Stimulated activated CD8-positive, alpha-beta memory T cell treated with anti-CD3 and anti-CD28 coated beads, Interleukin-2, amount 100 ng/mL, for 1 hour (primary cell): ENCODE measurements at places on chromosomes 7 and 10.

- no peak for DNase-seq
These were observed 2.5 kb upstream of the TNRC18 start for GRCh38 chr7:5426226-5426475.

DNA sequence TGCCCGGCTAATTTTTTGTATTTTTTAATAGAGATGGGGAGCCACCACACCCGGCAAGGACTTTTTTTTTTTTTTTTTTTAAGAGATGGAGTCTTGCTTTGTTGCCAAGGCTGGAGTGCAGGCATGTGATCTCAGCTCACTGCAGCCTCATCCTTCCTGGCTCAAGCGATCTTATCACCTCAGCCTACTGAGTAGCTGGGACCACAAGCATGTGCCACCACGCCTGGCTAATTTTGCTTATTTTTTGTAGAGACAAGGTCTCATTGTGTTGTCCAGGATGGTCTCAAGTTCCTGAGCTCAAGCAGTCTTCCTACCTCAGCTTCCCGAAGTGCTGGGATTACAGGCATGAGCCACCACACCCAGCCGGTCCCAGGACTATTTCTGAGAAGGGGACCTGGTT lies 9.3 kb upstream of the MCU start:
- DNase-seq: no peak

DNA sequence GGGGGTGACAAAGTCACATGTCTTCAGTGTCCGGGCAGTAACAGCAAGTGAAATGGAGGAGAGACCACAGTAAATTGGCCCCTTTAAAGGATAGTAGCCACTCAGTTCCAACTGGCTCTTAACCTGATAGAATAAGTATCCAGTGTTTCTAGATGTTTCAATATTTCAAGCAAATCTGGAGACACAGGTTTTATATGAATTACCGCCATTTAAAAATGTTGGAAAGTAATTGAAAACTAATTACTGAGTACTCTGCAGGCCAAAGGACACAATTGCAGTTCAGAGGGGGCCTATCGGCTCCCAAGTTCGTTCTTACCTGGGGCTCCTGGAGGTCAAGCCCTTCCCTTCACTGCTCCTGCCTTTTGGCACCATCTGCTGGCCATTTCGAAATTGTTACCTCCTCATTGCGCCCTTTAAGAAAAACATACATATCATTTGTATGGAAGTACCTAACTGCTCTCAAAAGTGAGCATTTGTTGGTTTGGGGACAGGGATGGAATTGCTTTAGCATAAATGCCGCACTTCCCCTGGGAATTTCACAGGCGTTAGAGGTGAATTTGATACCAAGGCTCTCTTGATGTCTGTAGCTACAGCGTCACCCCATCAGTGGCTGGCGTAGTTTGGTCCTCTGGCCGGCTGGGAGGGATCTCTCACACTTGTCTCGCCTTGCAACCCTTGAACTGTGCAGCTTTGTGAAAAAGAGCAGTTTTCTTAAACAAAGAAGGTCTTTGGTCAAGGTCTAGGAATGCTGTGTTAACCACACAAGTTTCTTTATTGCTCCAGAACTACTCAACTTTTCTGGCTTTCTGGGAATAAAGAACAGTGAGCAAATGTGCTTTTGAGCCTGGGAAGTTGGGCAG lies 220.0 kb downstream of the ARHGAP21 start:
- DNase-seq: no peak

DNA sequence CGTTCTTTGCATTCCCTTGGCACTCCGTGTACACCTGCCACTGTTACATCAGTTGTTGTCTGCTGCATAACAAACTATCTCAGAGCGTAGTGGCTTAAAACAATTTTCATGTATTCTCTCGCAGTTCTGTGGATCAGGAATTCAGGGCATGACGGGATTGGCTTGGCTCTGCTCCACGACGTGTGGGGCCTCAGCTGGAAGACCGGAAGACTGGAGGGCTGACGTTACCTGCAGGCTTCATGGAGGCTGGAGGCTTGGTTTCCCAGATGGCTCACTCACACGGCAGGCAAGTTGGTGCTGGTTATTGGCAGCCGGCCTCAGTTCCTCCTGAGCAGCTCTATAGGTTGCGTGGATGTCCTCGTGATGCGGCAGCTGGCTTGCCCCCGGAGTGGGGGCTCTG lies 25.5 kb downstream of the NYAP1 start:
- DNase-seq: no peak

DNA sequence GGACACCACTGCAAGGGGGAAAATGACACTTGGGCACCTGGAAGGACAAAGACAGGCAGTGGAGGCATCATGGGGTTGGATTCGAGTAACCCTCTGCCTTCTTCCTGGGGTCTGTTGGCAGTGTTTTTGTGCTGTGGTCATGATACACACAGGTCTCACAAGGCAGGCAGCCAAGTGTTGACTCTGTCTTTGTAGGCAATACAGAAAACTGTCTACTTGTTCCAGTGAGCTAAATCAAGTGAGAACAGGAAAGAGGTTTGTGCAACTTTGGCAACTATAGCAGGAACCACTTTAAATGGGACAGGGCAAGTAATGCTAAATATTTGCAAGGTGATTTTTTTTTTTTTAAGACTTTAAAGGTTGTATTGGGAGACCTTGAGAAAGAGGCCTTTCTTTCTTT lies 578.6 kb upstream of the GALNT17 start:
- DNase-seq: no peak

- no peak for DNase-seq
These were observed 196.8 kb downstream of the RNLS start for GRCh38 chr10:88386204-88386788.

DNA sequence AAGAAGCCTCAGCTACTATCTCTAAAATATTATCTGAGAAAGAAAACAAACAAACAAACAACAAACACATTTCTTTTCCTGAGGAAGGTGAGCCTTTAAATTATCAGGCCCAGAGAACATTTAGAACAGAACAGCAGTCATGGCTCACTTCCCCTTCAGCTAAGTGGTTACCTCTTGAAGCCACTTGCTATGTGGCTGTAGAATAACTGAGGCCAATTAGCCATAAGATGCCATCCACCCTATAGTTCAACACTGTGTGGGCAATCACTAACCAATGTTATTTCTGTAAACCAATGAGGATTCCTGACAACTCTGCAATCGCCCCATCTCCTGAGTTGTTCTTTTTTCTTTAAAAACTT lies 3.7 kb upstream of the UPP1 start:
- DNase-seq: no peak

DNA sequence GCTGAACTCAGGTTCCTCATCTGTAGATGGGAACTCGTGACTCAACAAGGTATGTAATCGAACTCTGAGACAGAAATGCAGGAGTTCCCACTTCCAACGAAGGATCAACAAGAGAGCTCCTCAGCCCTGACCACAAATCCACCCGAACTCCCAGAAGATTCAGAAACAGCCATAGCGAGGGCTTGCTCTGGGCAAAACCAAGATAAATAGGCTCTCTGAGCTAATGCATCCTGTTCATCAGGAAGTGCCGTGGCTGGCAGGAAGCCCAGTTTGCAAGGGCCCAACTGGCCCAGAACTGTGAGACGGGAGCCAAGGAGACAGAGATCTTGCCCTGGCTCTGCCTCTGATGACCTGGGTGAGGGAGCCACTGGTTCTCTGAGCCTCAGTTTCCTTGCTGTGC lies 141.7 kb upstream of the PFKP start:
- DNase-seq: no peak

- DNase-seq: no peak
These were observed 86.8 kb downstream of the ANKRD7 start for GRCh38 chr7:118311121-118311836.

DNA sequence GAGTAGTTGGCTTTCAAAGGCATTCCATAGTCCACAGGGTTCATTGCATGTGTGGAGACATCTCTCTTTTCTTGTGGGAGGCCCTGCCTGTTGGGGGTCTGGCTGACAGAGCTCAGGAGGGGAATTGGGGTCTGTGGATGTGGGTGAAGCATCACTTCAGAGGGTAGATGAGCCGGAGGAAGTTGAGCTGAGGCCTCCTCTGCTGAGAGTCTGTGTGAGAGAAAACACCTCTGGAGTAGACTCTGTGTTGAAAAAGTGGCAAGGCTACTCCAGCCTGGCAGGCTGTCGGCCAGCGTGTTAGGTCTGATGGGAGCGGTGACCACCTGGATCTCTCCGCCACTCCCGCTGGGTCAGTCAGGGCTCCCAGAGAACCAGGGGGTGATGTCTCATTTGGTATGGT lies 358.0 kb upstream of the MGMT start:
- DNase-seq: no peak

DNA sequence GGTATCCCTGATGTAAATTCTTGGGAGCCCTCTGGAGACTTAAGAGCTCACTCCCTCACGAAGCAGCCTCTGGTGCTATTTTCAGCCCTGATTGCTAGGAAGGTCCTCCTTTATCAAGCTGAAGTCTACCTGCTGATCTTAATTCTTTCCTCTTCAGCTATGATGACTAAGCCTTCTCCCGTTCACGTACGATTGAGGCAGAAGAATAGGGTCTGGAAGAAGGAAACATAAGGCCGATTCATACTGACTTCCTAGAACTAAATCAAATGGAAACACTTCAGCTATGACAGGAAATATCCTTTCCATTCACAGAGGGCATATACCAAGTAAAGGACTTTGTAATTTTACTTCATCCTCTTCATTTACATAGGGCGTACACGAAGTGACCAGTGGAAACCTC lies 107.0 kb downstream of the CPXM2 start:
- DNase-seq: no peak
